T-helper 17 cell (primary cell): ENCODE measurements at places on chromosomes 2 and 18.

DNA sequence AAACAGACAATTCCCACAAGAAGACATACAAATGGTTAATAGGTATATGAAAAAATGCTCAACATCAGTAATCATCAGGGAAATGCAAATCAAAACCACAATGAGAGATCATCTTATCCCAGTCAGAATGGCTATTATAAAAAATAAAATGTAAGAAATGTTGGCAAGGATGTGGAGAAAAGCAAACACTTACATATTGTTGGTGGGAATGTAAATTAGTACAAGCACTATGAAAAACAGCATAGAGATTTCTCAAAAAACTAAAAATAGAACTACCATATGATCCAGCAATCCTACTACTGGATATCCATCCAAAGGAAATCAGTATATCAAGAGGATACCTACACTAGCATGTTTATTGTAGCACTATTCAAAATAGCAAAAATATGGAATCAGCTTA is 186.6 kb downstream of the NOL4 start:
- DNase-seq: no peak

- no peak for DNase-seq
Measured at GRCh38 chr2:207935991-207936370, 89.3 kb downstream of the PLEKHM3 start.

- no peak for DNase-seq
Measured at GRCh38 chr18:2983296-2983695, 29.6 kb downstream of the LPIN2 start.

GRCh38 chr2:16127958-16128357 is 187.6 kb downstream of the MYCN start:
- no peak for DNase-seq

- DNase-seq: no peak
Measured at GRCh38 chr2:200331061-200331400, 24.5 kb downstream of the SPATS2L start.

- DNase-seq: no peak
Measured at GRCh38 chr2:2698182-2699120, 367.4 kb upstream of the MYT1L start.

GRCh38 chr2:175686002-175686401 is 316.1 kb downstream of the LNPK start:
- no peak for DNase-seq

- DNase-seq: no peak
Measured at GRCh38 chr2:239693330-239693729, 292.5 kb upstream of the HDAC4 start.

DNA sequence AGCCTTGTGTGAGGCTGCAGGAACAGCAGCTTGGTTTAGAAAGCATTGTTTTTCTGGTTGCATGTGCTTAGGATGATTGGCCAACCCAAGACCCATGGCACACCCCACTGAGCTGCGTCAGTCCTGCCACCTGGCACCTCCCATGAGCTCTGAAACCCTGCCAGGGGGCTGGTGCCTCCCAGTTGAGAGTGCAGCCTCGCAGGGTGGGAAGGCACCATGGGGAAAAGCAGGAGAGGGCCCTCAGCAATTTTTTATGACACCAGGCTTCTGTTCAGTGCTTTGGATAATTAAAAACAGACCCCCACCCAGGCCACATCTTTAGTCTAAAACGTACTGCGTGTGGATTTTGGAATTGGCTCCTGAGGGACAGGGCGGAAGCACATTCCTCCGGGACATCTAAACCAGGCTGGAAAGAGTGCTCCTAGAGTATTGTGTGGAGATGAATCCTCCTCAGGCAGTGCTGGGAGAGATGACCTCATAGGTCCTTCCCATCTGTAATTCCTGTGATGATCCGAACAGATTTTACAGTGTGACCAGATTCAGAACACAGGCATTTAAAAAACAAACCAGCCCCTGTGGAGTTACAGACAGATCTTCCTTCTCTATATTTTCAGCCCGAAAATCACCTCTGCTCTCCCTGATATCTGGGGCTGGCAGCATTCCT is 438.3 kb downstream of the ZNF521 start:
- no peak for DNase-seq

DNA sequence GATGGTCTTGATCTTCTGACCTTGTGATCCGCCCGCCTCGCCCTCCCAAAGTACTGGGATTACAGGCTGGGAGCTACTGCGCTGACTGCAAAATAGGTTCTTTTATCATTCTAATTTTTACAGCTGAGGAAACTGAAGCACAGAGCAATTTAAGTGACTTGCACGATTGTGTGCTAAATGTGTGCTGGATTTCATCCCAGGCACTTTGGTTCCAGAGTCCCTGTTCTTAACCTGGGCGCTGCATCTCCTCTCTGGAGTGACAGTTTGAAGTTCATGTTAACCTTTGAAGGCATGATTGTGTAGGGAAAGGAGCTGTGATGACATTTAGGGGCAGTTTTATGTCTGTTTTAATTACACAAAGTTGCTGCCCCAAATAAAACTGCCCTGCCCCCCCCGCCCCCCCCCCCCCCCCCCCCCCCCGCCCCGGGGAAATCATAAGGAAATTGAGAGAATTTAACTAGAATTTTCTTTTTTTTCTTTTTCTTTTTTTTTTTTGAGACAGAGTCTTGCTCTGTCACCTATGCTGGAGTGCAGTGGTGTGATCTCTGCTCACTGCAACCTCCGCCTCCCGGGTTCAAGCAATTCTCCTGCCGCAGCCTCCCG is 5.6 kb downstream of the ACSL3 start:
- no peak for DNase-seq

DNA sequence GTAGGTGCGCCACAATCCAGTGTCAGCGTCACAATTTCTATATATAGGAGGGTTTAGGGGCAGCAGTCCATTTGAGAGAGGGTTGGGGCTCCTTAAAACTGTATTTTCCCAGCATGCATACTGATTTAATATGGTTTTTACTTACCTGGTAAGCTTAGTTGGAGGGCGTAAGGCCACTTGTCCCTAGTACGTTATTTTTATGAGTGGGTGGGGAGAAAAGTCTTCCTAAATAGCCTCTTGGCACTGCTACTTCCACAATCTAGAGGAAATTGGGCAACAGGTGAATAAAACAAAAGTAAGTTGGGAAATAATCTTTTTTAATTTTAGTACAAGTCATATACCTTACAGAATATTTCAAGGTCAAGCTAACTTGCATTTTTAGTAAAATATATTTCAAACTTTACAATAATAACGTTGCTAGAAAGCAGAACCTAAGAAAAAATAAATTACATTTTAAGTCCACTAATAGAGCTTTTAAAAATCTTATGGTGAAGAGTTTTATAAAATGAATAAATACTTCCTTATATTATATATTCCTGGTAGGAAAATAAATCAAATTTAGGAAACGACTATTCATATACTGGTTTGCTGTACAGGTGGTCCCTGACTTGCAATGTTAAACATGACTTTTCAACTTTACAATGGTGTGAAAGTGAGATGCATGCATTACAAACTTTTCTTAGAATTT is 20.9 kb downstream of the DHRS9 start:
- no peak for DNase-seq

DNA sequence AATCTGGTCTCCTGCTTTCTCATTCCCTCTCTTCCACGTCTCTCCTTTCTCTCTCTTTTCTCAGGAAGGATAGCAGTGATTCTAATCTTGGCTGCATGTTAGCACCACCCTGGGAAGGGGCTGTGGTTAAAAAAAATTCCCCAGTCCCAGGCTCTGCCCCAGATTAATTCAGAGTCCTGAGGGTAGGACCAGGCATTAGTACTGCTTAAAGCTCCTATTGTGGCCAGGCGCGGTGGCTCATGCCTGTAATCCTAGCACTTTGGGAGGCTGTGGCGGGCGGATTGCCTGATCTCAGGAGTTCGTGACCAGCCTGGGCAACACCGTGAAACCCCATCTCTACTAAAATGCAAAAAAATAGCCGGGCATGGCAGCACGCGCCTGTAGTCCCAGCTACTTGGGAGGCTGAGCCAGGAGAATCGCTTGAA is 35.4 kb upstream of the EML4 start:
- no peak for DNase-seq

GRCh38 chr2:42941633-42942176 is 149.3 kb upstream of the HAAO start:
- no peak for DNase-seq

DNA sequence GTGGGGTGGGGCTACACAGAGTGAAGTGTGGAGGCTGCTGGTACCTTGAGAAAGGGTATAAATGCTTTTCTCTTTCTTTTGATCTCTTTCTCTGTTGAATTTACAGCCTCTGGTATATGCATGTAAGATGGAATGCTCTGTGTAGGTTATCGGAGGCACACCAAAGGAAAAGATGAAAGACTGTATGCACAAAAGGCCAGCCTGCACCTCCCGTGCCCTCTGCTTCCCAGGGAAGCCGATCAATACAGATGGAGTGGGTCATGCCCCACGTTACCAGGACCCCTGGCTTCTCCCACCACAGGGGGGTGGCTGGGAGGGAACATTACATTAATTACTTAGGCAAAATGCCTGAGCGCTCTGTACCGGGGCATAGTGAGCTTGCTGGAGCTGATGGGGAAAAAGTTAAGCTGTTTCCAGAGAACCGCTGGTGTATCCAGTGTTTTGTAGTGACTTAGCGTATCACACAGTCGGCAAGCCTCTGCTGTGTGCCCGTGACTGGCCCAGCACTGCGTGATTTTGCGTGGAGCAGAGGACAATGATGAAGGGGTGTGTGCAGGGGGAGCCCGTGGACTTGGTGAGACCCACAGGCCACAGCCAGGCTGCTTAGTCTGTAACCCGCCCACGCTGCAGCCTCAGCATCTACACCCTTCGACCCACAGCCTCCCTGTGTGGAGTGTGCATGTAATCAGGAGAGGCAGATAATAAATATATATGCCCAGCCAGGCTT is 8.0 kb downstream of the ALLC start:
- no peak for DNase-seq

- DNase-seq: no peak
Measured at GRCh38 chr2:27772804-27773203, 1.3 kb downstream of the MRPL33 start.
